ENCODE measurements at places on chromosomes 2 and 18. TPM values are rescaled to one million over a fixed set of nuclear protein-coding genes. Genes with fewer than 3 reads are reported as not detected.

DNA sequence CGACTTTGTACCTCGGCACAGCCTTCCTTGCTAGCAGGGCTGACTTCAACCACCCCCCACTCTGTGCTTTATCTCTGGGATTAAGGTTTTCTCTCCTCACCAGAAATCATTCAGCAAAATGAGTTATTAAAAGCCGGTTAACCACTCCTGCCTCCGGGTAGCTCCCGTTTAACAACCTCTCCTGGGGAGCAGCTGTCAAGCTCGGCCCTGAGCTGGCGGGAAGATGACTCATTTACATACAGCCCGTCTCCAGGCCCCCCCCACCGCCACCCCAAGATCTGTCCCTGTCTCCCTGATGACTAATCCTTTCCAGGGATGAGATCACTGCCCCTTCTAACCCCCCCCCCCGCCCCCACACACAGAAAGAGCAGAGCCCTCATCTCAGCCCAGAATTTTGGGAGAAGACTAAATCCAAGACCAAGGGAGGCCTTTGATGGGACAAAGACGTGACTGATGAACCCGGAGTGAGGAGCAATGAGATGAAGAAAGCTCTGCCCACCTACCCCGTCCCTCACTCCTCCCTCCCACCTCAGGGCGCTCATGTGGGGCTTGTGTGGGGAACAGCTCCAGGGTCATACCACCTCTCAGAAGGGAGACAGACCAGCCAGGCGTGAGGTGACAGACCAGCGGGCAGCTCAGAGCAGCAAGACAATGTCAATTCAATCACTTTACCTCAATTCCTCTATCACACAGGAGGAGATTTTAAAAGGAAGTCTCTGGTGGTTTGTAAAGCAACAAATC lies 131.4 kb downstream of the MSH2 start:
- no peak for DNase-seq

DNA sequence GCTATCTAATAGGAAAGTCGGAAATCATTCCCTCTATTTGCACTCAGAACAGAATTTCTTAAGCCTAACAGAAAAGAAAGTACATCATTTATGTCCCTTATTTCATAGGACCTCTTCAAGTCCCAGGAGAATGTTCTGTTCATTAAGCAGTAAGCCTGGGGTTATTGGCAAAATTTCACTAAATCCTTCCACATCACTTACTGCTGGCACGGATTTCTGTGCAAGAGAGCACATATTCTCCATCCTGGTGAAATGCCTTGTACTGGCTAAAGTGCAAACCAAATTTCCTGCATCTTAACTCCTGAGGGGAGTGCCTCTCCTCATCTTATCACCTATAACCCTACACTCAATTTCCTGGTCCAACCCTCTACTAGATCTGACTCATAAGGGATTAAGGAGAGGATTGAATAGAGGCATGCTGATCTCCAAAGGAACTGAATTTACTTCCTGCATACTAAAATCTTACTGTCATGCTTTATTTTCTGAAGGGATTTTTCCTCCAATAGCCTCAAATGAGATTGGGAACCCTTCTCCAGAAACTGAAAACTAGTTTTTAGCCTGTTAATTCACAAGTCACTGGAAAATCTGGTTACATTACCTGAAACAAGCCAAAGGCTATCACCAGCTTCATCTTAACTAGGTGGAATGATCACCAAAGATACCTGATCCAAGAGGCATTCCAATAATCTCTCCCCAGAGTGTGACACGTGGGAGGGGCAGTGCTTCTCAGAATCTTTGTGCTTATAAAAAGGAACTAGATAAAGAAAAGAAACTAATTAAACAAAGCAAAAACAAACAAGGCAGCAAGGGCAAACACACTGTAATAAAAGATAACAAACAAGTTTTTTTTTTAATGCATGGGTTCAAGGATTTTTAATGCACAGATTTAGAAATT lies 311.1 kb downstream of the NR4A2 start:
- DNase-seq: no peak

FZD7 gene
- 13.6 TPM for total RNA-seq

GRCh38 chr2:200702646-200703118 lies 109.0 kb upstream of the BZW1 start:
- DNase-seq: no peak

DNA sequence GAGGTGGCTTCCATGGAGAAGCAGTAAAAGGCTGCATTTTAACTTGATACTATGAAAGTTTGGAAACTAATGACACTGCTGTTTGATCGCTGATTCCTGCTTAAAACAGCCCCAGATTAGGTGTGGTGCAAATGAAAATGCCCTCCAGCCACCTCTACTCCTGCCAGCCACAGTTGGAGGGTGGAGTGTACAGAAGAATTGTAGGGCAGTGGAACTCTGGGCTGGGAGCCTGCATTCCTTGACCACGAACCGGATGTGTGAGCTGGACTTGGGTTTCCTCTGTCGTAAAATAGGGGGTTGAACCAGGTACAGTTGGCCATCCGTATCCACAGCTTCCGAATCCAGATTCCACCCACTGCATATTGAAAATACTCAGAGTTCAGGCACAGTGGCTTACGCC lies 84.6 kb upstream of the RFX8 start:
- no peak for DNase-seq

DNA sequence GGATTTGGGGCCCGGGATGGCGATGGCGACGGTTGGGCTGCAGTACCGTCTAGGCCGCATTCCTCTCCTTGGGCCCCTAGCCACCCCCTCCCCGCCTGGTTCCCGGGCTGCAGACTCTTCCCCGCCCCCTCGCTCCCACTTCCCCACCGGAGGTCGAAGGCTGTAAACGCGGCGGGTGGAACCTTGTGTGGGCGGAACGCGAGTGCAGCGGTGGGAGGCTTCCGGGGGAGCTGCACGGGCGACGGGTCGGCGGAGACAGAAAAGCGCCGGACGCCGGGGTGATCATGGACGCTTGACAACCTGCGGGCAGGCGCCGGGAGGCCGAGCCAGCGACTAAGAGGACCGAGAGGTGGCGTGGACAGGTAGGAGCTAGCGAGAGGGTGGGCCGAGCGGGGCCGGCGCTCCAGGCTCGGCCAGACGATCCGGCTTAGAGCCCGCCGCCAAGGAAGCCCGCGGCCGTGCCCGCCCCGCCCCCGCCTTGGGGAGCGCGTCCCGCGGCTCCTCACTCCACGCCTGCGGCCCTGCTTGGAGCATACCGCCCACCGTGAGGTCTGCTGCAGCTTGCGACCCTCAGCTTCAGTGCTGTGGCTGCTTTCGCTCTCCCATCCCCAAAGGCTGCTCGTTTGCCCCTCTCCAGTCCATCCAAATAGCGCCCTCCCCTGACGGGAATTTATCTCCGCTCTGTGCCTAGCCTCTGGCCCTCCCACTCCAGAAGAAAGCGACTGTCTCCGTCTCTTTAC lies at the start of gene COPS7B:
Gene COPS7B, plus strand, starts transcription at position 269 of the 740 bp plus-strand sequence. CDS start 2,126 bp downstream, outside the sequence.
- DNase-seq: peak; percentile 91

IL36G gene
- not detected for total RNA-seq

RNF138 gene
- total RNA-seq: 25.8 TPM

SLC4A3 gene
- 2.9 TPM for total RNA-seq

DNA sequence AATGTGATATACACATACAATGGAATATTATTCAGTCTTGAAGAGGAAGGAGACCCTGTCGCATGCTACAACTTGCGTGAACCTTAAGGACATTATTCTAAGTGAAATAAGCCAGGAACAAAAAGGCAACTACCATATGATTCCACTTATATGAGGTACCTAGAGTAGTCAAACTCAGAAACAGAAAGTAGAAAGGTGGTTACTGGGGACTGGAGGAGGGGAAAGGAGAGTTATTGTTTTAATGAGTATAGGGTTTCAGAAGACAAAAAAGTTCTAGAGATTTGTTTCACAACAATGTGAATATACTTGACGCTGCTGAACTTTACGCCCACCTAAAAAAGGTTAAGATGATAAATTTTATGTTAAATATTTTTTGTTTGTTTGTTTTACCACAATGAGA lies 47.0 kb downstream of the CXCR4 start:
- no peak for DNase-seq

DNA sequence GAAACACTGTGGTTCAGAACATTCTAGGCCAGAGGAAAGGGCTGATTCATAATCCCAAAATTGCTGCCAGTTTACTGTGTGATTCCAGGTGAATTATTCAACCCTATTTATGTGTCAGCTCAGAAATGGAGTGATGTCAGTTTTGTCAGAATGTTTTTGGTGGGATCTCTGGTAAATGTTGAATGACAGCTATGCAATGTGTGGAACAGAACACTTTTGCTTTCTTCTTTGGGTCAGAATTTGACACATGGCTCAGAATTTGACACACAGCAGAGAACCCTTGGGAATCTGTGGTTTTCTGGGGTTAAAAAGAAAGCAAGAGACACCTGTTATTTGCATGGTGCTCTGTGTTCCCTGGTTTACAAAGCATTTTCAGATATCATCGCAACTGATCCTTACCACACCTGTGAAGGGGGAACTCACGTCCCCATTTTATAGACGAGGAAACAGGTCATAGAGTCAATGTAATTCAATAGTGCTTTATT lies 1.6 kb upstream of the MTA3 start:
- no peak for DNase-seq

DNA sequence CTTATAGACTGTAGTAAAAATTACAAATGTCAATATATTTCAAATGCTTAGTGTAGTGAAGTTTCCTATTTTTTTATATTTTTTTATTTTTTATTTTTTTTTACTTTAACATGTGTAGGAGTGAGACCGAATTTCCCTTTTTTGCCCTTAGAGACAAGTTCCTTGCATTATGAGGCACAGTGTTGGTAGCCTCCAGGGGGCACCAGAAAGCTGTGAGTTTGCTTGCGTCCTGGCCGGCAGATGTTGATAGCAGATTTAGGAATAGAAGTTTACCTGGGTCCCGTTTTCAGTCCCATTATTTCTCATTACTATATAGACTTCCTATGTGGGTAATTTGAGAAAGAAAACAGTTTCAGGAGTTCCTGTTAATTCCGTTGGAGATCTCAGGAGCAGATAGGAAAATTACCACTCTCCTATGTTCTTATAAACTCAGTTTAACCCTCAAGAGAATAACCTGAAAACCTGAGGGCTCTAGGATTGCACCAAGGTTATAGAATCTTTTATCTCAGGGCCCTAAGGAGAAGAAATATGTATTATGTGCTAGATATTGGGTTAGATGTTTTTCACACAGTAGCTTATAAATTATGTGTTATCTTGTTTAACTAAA lies 157.5 kb upstream of the SESTD1 start:
- peak; percentile 74 for DNase-seq

- DNase-seq: no peak
These were observed 65.8 kb downstream of the MEMO1 start for GRCh38 chr2:31944828-31945571.

- DNase-seq: no peak
These were observed 16.0 kb upstream of the B3GNT7 start for GRCh38 chr2:231379266-231380215.

MYO1B gene
- total RNA-seq: 231 TPM

DNA sequence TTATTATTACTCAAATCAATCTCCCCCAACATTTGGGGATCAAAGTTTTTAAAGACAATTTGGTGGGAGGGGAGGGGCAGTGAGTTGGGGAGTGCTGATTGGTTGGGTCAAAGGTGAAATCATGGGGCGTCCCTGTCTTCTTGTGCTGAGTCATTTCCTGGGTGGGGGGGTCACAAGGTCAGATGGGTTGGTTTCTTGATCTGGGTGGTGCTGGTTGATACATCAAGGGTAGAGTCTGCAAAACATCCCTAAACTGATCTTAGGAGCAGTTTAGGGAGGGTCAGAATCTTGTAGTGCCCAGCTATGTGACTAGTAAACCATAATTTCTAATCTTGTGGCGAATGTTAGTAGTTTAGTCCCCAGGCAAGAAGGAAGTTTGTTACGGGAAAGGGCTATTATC lies 67.4 kb downstream of the MOGAT1 start:
- no peak for DNase-seq

KLHL30 gene
- 0.90 TPM for total RNA-seq

GRCh38 chr2:158228943-158229508 lies 127.3 kb downstream of the UPP2 start:
- no peak for DNase-seq

DNA sequence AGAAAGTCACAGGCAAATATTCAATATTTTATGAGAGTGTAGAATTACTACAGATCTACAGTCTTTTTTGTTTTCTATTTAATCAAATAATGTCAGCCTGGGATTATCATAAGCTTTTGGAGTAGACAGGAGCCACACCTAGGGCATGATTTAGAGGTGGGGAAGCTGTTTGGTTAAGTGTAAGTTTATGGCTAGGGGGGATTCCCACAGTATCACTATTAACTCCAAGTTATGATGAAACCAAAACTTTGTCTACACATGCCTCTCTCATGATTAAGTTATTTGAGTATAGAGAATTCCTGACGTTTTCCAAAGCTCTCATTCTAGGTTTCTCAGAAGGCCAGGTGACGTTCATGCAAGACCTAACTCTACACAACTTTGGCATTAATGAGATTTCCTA lies 2.1 kb downstream of the SERPINB10 start:
- no peak for DNase-seq

GRCh38 chr18:58017267-58017666 lies 26.8 kb upstream of the NEDD4L start:
- no peak for DNase-seq

GRCh38 chr2:186382932-186383331 lies 103.1 kb upstream of the ZC3H15 start:
- DNase-seq: no peak

DOK6 gene
- total RNA-seq: 5.9 TPM

- DNase-seq: no peak
These were observed at the start of gene IL36RN for GRCh38 chr2:113058998-113059960. TSS of gene IL36RN (plus strand) at chr2:113059198. CDS start at chr2:113059439, 241 bp downstream.

DNA sequence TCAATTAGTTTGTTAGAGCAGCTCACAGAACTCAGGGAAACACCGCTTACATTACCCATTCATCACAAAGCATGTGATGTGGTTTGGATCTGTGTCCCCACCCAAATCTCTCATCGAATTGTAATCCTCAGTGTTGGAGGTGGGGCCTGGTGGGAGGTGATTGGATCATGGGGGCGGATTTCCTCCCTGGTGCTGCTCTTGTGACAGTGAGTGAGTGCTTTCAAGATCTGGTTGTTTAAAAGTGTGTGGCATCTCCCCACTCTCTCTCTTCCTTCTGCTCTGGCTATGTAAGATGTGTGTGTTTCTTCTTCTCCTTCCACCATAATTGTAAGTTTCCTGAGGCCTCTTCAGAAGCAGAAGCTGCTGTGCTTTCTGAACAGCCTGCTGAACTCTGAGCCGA lies 63.5 kb upstream of the AGPS start:
- DNase-seq: no peak

GRCh38 chr18:45068400-45069094 lies 387.9 kb downstream of the SETBP1 start:
- DNase-seq: no peak

- DNase-seq: no peak
These were observed 170.6 kb downstream of the EVA1A start for GRCh38 chr2:75390169-75390568.
